ENCODE measurements at places on chromosomes 12 and 14. TPM values are rescaled to one million over a fixed set of nuclear protein-coding genes. Genes with fewer than 3 reads are reported as not detected.

PTPRO gene
- polyA plus RNA-seq = 9.4 TPM

CFAP251 gene
- not detected for polyA plus RNA-seq

SLC10A1 gene
- polyA plus RNA-seq = not detected

INHBC gene
- polyA plus RNA-seq = not detected

KCNC2 gene
- polyA plus RNA-seq = not detected

WNT5B gene
- 0.33 TPM for polyA plus RNA-seq

MIP gene
- not detected for polyA plus RNA-seq

C12orf60 gene
- 0.70 TPM for polyA plus RNA-seq

LIN7A gene
- not detected for polyA plus RNA-seq

ZC2HC1C gene
- polyA plus RNA-seq = 3.1 TPM

EIF2S3B gene
- 0.41 TPM for polyA plus RNA-seq

POTEM gene
- polyA plus RNA-seq = not detected

NEUROD4 gene
- polyA plus RNA-seq = not detected

TXNRD1 gene
- 26.0 TPM for polyA plus RNA-seq

CCER1 gene
- polyA plus RNA-seq = not detected

MGP gene
- not detected for polyA plus RNA-seq

ARHGEF25 gene
- polyA plus RNA-seq = not detected

KRT1 gene
- 0.25 TPM for polyA plus RNA-seq

PLEKHG7 gene
- polyA plus RNA-seq = 12.0 TPM

PRPH gene
- not detected for polyA plus RNA-seq

MORN3 gene
- polyA plus RNA-seq = 0.24 TPM

OLR1 gene
- polyA plus RNA-seq = not detected

PRB2 gene
- not detected for polyA plus RNA-seq

NPFF gene
- not detected for polyA plus RNA-seq

SERPINA9 gene
- polyA plus RNA-seq = 0.63 TPM

PTPRR gene
- not detected for polyA plus RNA-seq

Measured in IgD-negative memory B cell (primary cell).